ENCODE measurements at places on chromosomes 4 and X.

DNA sequence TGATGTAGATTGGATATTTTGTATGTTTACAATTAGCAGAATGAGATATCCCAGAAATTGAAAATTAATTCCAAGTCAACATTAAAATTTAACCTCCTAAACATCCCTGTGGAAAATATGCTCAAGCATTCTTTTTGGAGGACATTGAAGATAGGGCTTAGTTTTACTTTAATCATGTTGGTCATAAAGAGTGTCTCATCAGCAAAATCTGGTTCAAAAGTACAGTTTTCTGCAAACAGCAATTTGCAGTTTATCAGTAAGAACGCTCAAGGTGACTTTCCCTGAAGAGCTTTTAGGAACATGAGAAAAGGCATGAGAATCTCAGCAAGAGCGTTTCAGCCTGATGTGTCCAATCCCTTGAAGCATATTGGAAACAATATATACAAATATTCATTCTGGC lies 889.8 kb downstream of the CENPC start:
- no peak for DNase-seq

- no peak for DNase-seq
These were observed 62.2 kb downstream of the HAUS3 start for GRCh38 chr4:2179717-2180116.

GRCh38 chrX:39843318-39843717 lies 254.4 kb downstream of the BCOR start:
- no peak for DNase-seq

- DNase-seq = no peak
These were observed 118.2 kb downstream of the FBXW7 start for GRCh38 chr4:152417673-152418072.

DNA sequence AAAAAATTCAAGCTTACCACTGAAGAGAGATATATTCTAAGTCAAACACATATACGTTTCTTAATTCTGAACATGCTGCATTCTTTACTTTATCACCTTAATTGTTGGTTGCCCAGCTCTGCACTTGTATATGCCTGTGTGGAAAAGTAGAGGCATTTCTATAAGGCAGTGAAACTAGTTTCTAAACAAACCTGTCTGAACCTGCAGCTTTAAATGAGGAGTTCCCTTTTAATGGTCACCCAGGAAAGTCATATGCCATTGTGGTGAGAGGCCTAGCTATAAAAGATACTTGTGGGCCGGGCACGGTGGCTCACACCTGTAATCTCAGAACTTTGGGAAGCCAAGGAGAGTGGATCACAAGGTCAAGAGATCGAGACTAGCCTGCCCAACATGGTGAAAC lies 147.4 kb upstream of the RXFP1 start:
- DNase-seq = no peak

DNA sequence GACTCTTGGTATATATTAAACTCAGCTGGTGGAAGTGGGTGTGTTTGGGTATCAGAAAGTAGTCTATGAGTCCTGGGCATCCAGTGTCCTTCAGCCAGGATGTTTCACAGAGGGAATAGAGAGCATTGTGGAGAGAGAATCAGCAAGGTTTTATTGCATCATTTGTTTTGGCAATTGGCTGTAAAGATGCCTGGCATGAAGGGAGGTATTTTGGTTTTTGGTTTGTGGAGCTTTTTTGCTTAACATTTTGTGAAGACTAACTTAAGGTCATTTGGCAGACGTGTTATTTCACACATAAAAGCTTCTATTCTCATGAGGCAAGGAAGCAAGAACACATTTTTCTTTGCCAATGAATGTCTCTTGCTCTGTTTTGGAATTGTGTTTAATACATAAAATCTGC lies 71.1 kb downstream of the DCLK2 start:
- no peak for DNase-seq

DNA sequence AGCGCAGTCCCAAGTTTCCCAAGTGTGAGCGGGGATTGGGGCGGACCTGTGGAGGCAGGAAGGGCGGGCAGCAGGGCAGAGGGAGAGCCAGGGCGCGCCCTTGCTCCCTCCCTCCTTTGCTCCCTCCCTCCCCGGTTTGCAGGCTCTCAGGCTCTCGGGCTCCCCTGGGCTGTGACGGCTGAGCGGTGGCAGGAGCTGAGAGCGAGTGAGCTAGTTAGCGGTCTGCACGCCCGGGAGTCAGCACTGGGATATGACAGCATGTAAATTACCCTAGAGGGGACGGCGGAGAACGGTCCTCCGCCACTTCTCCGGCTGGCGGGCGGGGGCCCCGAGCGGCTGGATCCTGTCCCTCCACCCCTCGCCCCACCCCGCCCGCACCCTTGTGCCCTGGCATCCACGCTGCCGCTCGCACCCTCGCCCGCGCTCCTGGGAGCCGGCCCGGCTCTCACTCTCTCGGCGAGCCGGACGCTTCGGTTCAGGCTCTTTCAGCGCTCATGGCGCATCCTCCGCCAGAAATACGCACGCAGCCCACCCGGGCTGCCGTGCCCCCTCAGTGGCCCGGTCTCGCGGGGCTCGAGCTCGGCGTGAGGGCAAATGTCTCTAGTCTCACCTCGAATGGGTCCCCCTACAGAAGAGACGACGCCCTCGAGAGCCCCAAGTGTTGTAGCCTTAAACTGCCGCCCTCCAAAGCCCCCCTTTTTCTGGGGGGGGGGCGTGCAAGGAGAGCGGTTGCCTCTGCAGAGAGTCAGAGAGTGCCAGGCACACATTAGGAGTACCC lies at the start of gene TSC22D3:
TSC22D3 (minus strand) TSS at position 54 of the 778 bp plus-strand sequence. CDS start 368 bp downstream, outside the sequence.
- peak; percentile 50 for DNase-seq

GRCh38 chrX:40300286-40300890 lies 202.6 kb upstream of the BCOR start:
- no peak for DNase-seq

- no peak for DNase-seq
These were observed 135.2 kb downstream of the STK32B start for GRCh38 chr4:5186271-5187064.

GRCh38 chr4:165449333-165449732 lies 70.5 kb downstream of the CPE start:
- no peak for DNase-seq

- DNase-seq = no peak
These were observed 21.1 kb downstream of the ACOX3 start for GRCh38 chr4:8419222-8420041.

DNA sequence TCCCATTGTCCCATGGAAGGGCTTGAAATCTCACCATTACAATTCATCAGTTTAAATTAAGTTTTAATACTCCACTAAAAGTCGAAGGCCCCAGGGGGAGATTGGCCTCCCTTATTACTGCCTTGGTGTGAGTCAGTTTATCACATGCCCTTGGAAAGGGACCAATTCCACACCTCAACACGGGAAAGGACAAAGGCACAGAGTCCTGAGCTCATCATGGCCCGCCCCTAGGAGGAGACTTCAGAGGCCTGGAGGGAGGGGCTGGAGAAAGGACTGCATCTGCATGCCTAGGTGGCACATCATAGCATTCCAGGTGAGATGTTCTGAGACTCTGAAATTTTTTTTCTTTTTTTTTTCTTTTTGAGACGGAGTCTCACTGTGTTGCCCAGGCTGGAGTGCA lies 2.8 kb upstream of the SEL1L3 start:
- no peak for DNase-seq

GRCh38 chr4:160831165-160831922 lies 1332.5 kb downstream of the FSTL5 start:
- DNase-seq = no peak

- no peak for DNase-seq
These were observed 12.7 kb upstream of the UBA6 start for GRCh38 chr4:67713529-67714247.

GRCh38 chr4:61320631-61321030 lies 120.5 kb downstream of the ADGRL3 start:
- no peak for DNase-seq

DNA sequence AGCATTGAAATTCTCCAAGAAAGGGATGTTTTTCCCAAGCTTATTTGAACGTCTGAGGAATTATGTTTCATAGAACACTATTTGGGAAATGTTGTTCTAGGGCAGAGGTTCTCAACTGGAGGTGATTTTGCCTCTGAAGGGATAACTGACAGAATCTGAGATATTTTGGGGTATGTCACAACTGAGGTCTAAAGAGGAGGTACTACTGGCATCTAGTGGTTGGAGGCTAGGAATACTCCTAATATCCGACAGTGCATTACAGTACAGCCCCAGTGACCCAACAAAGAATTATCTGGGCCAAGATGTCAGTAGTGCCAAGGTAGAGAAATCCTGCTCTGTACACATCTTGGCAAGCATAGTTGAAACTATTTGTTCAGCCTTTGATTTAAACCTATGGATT lies 6.4 kb downstream of the HSPA4L start:
- no peak for DNase-seq

GRCh38 chrX:38112566-38112965 lies 106.2 kb downstream of the SYTL5 start:
- DNase-seq = no peak

GRCh38 chrX:127276326-127276725 lies 456.8 kb downstream of the PRR32 start:
- DNase-seq = no peak

- no peak for DNase-seq
These were observed 27.6 kb downstream of the ZNF81 start for GRCh38 chrX:47864300-47864699.

DNA sequence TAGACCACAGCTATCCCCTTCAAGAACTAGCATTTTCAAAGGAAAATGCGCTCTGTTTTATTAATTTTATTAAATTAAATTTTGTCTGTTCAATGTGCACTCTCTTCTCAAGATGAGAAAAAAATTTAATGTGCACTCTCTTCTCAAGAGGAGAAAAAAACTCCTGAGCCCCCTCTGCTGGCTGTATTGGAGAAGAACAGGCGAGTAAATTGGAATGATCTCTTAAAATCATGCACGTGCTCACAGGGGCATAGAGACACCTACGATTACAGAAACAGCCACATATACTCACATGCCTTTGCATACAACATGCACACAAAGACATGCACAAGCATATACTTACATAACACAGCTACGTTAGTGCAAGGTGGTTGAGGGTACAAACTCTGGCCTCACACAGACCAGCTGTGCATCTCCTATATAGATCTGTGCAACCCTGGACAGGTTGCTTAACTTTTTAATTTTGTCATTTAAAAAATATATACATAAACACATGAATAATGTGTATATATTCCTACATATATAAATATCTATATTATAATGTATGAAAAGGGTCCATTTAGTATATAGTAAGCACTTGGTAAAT lies 176.2 kb upstream of the CXorf66 start:
- peak; percentile 7 for DNase-seq

DNA sequence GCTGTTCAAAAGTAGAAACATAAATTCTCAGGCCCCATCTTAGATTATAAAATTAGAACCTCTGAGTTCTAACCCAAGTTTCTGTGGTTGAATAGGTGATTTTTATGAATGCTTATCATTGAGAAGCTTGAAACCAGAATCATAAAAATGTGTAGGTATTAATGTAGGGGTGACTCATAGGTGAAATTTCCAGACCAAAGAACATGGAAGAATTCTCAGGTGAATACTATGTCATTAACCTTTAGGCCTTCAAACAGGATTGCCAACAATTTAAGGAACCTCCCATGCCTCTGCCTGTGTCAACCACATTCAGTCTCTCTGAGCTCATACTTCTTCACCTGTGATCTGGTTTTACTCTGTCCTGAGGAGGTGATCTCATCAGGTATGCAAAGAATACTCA lies 177.8 kb downstream of the NPFFR2 start:
- no peak for DNase-seq

DNA sequence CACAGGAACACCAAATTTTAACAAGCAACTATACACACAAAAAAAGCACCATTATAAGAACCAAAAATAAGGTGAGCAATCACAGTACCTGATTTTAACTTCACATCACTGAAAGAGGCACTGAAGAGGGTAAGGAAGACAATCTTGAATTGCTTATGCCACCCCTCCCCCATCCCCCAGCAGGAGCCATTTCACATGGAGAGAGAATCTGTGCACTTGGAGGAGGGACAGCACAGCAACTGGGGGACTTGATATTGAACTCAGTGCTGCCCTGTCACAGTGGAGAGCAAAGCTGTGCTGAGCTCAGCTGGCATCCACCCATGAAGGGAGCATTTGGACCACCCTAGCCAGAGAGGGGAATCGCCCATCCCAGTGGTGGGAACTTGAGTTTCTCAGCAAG lies 56.0 kb downstream of the NUDT11 start:
- DNase-seq = no peak

- DNase-seq = no peak
These were observed 65.0 kb upstream of the IL15 start for GRCh38 chr4:141571362-141571761.

- DNase-seq = no peak
These were observed 116.1 kb upstream of the PLAC1 start for GRCh38 chrX:134774190-134775048.

- DNase-seq = no peak
These were observed 60.5 kb upstream of the IL15 start for GRCh38 chr4:141575884-141576283.

DNA sequence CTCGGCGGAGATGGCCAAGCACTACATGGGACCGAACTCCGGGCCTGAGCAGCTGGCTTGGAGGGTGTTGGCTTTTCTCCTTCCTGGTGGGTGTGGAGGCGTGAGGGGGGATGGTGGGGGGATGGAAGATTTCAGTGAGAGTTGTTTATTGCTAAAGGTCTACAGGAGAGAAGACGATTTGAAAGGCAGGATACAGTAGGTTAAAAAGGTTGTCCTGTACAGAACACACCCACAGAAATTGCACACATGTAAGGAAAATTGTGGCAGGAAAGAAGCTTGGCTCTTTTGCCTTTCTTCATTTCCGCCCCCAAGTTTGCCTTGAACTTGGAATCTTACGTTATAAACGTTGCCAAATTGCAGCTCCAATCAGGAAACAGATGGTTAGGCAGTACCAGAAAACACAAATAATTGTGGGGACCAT lies 74.1 kb upstream of the STOX2 start:
- DNase-seq = no peak

GRCh38 chr4:13910556-13910955 lies 283.0 kb upstream of the BOD1L1 start:
- DNase-seq = no peak

- no peak for DNase-seq
These were observed 97.4 kb downstream of the AASDH start for GRCh38 chr4:56289934-56290333.

DNA sequence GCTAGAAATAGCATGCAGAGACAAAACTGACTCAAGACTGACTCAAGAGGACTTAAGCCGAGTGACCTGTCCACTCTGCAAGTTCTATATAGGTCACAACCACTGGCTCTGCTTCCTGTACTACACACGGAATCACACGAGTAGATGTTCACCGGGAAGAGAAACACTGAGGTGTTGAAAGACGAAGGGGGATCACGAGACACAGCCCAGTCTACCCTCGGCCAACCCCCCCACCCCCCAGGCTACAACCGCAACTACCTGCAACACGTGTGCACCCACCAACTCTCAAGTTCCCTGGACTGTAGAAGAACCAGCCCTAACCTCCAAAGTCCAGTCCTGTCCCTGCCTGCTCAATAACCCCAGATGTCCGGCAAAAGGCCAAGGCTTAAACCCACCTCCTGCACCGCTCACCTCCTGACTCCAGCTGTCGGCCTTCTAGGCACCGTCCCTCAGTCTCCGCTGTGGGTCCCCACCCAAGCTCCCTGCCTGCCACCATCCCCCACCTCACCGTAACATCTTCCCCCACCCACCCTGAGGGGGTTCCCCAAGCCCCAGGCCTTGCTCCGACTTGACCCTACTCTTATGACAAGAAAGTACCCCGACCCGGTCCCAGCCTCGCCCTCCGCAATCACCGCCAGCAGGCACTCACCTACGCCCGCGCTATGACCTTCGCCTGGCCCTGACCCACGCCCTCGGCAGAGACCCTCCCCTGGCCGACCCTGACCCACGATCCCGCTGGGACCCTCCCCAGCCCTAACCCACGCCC lies 739 bp downstream of the GAK start:
- DNase-seq = no peak

GRCh38 chr4:99763635-99764101 lies 53.0 kb upstream of the DAPP1 start:
- no peak for DNase-seq

Measured in activated CD4-positive, alpha-beta T cell treated with anti-CD3 and anti-CD28 coated beads, Interleukin-2, amount 50 U/mL, for 1 hour (primary cell).